ENCODE measurements at places on chromosomes 5 and 9.

- no peak for DNase-seq
Observed at GRCh38 chr5:88094403-88094802, 174.2 kb downstream of the TMEM161B start.

DNA sequence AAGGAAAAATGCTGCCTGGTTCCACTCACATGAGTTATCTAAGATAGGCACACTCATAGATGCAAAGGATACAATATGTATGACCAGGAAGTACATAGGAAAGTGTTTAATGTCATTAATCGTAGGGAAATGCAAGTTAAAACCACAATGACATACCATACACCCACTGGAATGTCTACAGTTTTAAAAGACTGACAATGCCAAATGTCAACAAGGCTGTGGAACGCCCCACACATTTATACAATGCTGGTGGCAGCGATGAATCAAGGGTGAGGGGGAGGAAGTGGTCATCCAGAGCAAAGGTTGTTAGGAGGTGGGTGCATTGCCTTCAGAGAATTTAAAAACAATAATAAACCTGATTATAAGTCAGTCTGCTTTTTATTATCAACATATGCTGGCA, 437.8 kb downstream of the ARHGEF28 start:
- DNase-seq, result no peak

- DNase-seq, result no peak
Observed at GRCh38 chr5:172670005-172670402, 28.9 kb downstream of the NEURL1B start.

- no peak for DNase-seq
Observed at GRCh38 chr5:93721071-93721470, 20.3 kb downstream of the POU5F2 start.

Data from muscle of leg (tissue), 16 donors.